ENCODE measurements at places on chromosomes 4 and X.

GRCh38 chrX:19065535-19065934 is 56.7 kb downstream of the ADGRG2 start:
- DNase-seq, result no peak

GRCh38 chr4:111573386-111573785 is 571.9 kb upstream of the FAM241A start:
- DNase-seq, result no peak

DNA sequence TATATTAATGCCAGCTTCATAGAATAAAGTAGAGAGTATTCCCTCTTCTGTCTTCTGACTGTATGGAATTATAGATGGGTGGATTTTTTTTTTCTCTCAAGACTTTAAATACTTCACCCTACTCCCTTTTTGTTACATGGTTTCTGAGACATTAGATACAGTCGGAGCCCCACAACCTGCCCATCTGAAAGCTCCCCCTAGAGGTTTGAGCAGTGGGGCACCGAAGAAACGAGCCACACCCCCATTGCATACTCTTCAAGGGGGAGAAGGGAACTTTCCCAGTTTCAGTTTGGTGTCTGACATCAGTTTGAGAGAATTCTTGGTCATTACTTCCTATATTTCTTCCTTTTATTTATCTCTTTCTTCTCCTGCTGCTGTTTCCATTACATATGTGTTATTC is 437.6 kb upstream of the AGA start:
- no peak for DNase-seq

DNA sequence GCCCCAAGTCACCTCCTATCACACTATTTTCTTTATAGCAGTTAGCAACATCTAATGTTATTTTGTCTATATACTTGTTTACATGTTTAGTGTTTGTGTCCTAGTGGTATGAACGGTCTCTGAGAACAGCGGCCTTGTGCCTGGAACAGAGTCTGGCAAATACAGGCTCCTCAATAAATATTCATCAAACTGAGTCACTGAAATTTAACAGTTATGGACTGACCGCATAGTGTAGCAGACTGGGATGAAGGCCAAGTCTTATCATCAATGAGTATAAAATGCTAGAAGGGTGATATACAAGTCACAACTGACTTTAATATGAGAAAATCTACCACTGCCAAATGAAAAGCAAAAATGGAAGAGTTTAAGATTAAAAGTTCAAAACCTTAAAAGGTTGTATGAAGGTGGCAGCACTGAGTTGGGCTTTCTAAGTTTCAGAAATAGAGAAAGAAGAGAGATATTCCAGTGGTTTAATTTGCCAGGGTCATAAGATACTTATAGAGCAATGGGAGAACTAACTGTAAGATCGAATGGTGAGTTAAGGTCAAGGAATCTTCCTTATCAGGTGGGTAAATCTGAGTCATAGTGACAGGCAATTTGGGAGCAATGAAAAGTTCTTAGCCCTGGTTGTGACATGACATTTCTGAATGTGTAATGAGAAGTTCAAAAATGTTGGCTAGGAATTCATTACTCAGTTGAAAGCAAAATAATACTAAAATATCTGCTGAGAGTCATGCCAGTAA is 34.9 kb downstream of the ELOVL6 start:
- peak; percentile 92 for DNase-seq

DNA sequence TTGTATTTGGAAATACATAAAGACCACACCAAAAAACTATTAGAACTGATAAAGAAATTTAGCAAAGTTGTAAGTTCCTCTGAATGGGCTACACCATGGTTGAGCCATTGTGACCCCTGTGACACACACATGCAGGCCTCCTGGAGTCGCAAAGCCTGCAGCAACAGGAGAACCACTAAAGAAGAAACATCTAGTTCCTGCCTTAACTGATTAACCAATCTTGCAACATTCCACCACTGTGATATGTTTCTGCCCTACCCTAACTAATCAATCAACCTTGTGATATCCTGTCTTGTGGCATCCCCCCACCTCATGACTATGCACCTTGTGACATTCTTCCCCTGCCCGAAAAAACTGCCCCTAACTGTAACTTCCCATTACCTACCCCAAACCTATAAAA is 401.8 kb downstream of the PRDM5 start:
- DNase-seq, result no peak

DNA sequence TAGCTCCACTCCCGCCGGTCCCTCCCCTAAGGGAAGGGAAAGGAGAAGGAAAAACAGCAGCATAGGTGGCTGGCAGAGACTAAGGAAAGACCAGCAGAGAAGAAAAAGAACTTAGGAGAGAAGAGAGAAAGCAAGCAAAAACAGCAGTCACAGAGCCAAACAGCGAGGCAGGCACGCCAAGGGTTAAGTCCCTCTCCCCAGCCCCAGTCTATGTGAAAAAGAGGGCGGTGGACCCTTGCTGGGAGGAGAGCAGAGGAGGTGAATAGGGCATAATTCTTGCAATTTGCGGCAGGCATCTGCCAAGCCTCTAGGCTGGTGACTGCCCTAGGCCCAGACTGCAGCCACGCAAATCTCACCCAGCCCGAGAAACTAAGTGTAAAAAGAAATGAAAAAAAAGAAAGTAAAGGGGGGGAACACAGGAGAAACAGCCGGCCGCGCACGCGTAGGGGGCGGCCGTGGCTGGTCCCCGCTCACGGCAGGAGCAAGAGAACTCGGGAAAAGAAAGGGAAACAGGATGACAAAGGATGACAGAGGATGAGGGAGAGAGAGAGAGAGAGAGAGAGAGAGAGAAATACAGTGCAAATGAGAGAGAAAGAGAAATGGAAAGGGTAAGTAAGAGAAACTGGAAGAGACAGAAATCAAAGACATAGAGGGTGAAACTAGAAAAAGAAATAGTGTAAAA is 48.6 kb downstream of the MAGEA9 start:
- peak; percentile 22 for DNase-seq

DNA sequence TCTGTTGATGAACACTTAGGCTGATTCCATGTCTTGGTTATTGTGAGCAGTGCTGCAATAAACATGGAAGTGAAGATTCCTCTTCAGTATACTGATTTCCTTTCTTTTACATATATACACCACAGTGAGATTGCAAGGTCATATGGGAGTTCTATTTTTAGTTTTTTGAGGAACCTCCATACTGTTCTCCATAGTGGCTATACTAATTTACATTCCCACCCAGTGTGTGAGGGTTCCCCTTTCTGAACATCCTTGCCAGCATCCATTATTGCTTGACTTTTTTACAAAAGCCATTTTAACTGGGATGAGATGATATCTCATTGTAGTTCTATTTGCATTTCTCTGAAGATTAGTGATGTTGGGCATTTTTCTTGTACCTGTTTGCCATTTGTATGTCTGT is 80.5 kb upstream of the GALNT7 start:
- DNase-seq, result no peak

GRCh38 chr4:47483745-47484144 is 1.3 kb upstream of the ATP10D start:
- DNase-seq, result peak; percentile 28

- peak; percentile 76 for DNase-seq
Measured at GRCh38 chr4:17817027-17817426, 6.2 kb downstream of the NCAPG start.

DNA sequence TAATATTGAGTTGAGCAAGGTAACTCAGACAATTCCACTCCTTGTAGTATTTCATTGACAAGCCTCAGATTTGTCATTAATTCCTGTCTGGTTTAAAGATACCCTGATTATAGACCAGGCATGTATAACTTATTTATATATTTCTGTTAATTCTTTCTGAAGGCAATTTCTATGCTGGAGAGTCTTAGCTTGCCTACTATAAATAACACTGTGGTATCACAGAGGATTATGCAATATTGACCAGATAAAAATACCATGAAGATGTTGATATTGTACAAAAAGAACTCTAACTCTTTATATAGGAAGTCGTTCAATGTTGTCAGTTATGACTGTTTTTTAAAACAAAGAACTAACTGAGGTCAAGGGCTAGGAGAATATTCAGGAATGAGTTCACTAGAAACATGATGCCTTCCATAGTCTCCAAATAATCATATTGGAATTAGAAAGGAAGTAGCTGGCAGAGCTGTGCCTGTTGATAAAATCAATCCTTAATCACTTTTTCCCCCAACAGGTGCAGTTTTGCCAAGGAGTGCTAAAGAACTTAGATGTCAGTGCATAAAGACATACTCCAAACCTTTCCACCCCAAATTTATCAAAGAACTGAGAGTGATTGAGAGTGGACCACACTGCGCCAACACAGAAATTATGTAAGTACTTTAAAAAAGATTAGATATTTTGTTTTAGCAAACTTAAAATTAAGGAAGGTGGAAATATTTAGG is 821 bp downstream of the CXCL8 start:
- DNase-seq, result peak; percentile 20

- no peak for DNase-seq
Measured at GRCh38 chr4:84500386-84501201, 1.5 kb upstream of the NKX6-1 start.

GRCh38 chrX:129747533-129747932 is 8.8 kb downstream of the XPNPEP2 start:
- DNase-seq, result no peak

DNA sequence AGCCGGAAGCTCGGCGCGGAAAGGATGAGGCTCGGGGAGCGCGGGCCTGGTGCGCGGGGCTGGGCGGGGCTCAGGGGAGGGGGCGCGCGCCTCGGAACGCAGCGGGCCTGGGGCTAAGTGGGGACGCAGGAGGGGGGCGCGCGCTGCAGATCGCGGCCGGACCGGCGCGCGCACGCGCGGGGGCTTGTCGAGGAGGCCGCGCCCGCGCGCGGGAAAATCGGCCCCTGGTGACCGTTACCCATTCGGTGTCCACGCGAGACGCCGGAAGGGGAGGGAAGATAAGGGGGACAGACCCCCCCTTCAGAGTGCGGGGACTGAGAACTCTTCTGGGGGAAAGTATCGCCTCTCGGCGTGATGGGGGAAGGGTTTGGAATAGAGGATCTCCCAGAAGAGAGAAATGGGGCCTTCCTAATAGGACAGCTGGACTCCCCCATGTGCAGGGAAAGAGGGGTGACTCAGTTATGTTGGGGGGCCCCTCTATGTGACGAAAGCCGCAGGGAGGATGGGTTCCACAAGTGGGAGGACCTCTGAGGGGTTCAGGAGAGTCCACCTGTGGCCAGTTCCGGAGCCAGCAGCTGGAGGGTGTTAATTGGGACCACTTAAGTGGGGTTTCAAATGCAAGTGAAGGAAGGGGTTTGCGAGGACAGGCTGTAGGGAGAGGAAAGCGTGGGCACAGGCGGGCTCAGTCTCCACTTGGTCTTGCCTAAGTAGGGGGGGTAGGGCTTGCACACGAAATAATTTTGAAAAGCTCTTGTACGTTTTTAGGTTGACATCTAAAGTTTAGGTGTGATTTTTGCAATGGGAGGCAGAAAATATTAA is 584 bp downstream of the SUV39H1 start:
- peak; percentile 54 for DNase-seq

GRCh38 chr4:47646372-47646771 is 161.3 kb downstream of the ATP10D start:
- peak; percentile 11 for DNase-seq

DNA sequence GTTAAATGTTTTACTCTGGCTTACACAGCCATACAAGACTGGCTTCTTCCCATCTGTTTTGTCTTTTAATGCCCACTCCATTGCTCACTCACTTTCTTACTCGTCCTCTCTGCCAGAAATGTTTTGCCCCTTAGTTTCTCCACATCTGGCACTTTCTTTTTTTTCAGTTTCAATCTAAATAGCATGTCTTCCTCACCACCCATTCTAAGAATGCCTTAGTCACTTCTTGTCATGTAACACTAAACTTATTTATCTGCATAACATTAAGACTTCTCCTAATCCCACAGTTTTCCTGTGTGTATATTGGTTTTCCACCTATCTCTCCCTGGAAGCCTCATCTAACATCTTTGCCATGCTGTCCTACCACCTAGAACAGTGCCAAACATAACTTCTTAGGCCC is 119.3 kb downstream of the ADAMTS3 start:
- peak; percentile 45 for DNase-seq
